RPMI7951 (cell line): ENCODE measurements at places on chromosomes 16 and 17.

DNA sequence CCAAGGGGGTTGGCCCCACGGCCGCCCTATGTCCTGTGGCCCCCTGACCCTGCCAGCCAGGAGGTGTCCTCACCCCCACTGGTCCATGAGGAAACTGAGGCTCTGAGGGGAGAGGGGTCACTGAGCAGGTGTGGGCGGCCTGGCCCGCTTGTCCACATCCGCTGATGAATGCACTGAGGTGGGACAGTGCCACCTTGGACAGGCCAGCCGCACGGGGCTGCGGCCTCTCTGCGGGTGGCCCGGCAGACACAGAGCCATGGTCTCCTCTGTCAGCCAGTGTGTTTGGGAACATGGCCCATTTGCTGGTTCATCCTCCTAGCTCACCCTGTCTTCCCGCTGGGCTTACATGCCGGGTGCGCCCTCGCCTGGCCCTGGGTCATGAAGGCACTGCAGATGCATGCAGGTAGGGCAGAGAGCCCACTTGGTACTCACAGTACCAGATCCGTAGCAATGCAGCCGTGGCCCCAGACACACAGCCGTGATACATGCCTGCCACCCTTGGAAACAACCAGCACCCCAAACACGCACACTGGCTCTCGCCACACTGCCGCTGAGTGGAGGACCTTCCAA, 93.9 kb downstream of the ENGASE start:
- DNase-seq, result peak; percentile 11

GRCh38 chr17:7394452-7395191, at the start of gene PLSCR3:
PLSCR3 (minus strand) TSS chr17:7394525; CDS start chr17:7394110, 415 bp downstream.
- peak; percentile 88 for DNase-seq

- no peak for DNase-seq
Observed at GRCh38 chr16:57531253-57531575, 5.2 kb downstream of the CCDC102A start.

GRCh38 chr17:43085474-43085873, 39.7 kb downstream of the BRCA1 start:
- peak; percentile 6 for DNase-seq

DNA sequence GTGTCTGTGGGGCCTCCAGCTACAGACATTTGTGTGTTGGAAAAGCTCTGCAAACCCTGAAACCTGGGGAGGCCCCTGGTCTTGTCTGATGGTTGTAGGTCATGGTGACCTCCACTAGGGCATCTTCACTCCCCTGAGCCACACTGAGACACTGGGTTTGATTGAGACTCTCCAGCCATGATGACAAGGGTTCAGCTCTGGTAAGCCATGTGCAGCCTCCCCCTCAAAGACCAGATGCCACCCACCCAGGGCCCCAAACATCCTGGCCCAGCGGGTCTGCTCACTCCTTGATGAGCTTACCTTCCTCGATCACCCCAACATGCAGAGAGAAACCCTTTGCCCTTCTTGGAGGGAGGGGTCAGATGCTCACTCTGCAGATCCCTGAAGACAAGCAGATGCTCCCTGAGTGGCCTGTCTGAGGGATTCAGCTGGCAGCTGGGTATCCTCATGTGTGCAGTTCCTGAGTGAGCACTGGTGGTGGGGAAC, 101.6 kb downstream of the METRNL start:
- DNase-seq, result no peak

DNA sequence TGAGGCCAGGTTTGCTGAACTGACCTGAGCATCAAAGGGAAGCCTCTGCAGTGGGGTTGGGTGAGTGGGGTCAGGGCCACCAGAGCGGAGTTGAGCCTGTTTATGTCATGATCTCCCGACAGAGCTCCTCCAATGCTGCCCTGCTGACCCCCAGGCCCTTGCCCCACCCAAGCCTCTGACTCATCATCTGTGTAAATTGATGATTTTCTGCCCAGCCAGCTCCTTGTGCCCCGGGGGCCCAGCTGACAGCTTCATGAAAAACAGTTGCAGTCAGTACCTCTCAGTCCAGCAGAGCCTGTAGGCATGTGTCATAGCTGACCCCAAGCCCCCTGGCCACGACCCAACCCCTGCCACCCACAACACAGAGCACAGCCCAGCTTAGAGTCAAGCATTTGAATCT, 134.9 kb downstream of the CCT6B start:
- peak; percentile 95 for DNase-seq

DNA sequence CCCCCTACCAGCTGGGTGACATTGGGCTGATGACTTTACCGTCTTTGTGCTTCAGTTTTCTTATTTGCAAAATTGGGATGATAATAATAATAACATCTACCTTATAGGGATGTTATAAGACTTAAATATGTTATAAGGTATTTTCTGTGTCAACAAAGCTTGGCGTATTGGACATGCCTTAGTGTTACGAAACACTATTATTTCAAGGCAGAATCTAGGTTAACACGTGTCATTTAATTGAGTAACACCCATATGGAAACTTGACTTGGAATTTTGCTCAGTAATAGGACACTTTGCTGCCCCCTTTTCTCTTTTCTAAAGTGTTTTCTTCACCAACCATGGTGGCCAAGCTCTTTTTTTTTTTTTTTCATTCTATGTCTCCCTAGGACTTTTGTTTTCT, 294.2 kb upstream of the SALL1 start:
- no peak for DNase-seq

DNA sequence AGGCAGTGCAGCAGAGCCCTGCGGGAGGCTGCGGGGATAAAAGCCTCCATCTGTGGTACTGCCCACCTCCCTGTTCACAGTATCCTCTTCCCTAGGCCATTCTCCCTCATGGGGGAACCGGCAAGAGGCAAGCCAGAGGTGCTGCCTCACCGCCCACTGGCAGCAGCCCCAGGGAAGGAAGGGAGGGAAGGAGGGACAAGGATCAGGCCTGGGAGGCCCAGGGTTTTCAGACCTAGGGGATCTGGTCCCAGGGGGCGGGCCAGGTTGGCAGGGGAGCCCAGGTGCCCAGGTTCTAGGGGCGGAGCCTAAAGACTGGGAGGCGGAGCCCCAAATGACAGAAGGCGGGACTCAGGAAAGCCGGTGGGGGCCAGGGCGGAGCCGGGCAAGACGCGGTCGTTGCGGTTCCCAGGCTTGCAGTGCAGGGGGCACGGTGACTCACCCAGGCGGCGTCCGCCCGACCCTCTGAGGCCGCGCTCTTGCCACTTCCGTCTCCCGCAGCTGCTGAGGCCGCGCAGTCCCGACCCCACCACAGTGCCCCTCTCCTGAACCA, 3.0 kb upstream of the MTMR4 start:
- no peak for DNase-seq

DNA sequence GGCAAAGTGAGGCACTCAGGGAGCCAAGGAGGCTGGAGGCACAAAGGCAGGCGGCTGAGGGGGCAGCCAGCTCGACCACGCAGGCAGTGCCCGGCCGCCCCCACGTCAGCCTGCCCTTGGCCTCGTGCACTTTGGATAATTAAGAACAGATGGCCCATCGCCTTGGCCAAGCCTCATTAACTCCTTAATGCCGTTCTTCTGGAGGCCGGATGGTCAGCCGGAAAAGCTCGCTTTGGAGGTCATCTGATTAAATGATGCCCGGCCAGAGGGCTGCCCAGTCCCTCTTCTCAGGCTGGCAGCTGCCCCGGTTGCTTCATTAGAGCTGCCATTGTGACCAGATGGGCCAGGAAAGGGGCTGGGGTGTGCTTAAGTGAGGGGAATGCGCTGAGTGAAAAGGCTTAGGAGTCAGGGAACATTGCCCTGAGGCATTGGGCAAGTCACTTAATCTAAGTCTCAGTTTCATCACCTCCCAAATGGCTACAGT, 364.0 kb downstream of the NPIPA8 start:
- peak; percentile 5 for DNase-seq

GRCh38 chr16:3112881-3113574, 642 bp downstream of the ZNF205 start:
- no peak for DNase-seq

DNA sequence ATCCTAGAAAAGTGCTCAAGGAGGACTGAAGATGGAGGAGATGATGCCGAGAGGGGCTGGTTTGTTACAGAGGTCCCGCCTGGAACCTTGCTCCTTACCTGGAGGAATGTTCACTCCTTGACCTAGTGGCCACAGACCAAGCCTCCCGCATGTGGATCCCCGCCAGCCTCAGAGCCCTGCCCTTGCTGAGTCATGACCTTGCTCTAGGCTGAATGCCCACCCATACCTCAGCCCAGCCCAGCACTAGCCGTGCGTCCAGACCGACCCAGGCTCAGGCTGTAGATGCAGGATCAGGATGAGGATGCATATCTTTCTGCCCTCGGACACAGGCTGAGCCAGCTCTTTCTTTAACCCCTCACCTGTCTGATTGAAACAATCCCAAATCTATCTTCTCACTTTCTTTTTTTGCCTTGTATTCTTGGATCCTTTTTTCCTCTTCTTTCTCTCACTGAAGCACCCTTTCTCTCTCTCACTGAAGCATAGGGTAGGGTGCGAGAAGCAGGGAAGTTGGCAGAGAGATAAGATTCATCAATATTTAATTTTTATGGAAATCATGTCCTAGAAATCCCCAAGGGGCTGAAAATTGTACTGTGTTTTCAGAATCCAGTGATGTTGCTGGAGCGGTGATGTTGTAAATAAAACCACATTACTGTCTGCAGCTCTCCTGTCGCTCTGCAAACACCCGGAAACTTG, 34.9 kb downstream of the WSCD1 start:
- no peak for DNase-seq

DNA sequence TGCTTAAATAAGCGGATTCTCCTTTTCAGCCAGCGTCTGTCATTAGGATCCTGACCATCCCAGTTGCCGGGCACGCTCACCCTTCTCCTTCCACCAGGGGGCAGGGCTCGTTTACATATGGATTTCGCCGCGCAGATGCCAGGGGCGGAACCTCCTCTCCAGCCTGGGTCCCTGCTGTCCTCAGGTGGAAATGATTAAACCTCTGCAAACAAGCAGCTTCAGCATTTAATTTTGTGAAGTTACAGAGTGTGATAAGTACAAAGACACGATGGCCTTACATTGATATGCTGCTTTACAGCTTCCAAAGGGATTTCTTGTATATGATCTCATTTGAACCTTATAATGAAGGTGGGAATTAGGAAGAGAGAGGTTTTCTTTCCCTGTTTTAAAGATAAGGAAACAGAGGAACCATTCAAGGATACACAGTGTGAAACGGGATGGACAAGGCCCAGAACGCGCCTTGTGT, 3.9 kb upstream of the KRT28 start:
- peak; percentile 58 for DNase-seq

- no peak for DNase-seq
Observed at GRCh38 chr16:67163999-67164558, 466 bp upstream of the HSF4 start.

DNA sequence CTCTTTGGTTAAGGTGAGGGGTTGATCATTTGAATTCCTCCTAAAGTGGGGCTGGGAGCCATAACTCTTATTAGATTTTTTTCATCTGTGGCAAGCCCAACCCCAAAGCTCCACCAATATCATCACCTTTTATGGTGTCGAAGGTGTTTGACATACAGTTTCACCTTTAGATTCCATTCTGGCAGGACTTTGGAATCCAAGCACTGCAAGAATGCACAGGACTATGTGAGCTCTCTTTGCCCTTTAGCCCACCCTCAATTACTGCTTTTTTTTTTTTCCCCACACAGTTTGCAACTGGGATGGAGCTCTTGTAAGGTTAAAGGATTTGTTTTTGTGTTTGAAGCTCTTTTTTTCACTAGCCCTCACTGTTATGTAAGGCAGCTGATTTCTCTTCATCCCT, 154.0 kb upstream of the KCNJ16 start:
- DNase-seq, result no peak

DNA sequence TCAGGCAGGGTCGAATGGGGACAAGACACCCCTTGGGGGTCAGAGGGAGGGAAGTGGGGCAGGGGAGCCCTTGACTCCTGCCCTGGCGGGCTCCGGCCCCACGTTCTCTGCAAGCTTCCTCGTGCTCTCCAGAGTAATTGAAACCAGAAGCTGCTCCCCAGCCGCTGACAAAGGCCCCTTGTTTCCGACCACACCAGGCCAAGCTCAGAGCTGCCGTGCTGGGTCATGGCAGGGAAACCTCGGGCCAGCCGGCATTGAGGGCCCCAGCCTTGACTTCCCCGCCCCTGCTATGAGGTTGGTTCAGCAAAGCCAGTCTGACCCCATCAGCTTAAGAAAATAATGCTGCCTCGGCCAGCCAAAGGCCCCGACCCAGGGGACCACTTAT, 43.3 kb downstream of the TIMM22 start:
- peak; percentile 29 for DNase-seq

DNA sequence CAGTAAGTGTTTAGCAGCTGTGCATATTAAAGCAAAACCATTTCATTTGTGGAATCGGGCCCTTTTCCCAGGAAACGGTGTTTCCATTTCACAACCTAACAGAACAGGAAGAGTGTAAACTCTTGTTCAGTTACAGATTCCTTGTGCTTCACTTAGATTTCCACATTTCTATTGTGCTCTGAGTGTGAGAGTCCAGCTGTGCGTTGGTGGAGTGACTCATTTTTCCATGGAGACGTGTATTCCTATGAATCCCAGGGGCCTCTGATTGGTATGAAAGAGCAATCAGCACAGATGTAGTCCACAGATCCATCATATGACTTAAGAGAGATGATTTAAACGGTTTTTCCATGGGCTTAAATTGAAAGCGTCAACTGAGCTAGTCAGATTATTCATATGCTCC, 13.3 kb upstream of the CAVIN1 start:
- DNase-seq, result peak; percentile 92

- DNase-seq, result peak; percentile 68
Observed at GRCh38 chr16:85114909-85115567, 2.8 kb upstream of the CIBAR2 start.

DNA sequence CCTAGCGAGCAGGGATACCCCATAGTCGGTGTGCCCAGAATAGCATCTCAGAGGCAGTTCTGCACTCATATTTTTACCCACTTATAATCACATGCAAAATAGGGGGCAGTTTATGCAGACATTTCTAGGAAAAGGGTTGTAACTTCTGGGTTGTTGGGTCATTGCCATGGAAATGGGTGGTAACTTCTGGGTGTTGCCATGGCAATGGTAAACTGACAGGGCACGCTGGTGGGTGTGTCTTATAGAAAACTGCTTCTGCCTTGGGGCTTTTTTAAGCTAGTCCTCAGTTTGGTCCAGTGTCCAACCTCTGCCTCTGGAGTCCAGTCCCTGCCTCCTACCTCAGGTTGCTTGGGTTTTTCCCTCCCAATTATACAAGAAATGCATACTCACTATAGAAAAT, 7.4 kb upstream of the SPAG9 start:
- peak; percentile 36 for DNase-seq

DNA sequence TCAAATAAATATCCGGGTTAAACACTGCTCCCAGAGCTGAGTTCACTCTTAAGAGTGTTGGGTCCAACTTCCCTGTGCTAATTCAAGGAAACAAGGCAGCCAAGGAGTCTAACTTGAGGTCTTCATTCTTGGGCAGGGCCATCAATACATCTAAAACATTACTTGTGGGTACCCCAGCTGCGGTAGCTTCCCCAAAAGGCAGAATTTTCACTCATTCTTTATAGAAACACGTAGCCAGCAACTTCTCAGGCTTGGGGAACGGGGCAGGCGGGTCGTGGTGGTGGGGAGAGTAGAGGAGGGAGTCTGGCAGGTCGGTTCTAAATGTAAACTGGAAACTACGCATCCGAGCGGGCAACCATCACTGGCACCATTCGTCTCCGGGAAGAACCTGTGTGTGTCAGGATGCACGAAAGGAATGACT, 666 bp upstream of the METTL9 start:
- DNase-seq, result no peak
